Nucleus accumbens (tissue), 56 donors: ENCODE measurements at places on chromosomes 7 and 10.

- DNase-seq = no peak
Measured at GRCh38 chr7:95427914-95428516, 6.8 kb downstream of the PON2 start.

- DNase-seq = no peak
Measured at GRCh38 chr10:91206837-91207474, 13.5 kb upstream of the PCGF5 start.

DNA sequence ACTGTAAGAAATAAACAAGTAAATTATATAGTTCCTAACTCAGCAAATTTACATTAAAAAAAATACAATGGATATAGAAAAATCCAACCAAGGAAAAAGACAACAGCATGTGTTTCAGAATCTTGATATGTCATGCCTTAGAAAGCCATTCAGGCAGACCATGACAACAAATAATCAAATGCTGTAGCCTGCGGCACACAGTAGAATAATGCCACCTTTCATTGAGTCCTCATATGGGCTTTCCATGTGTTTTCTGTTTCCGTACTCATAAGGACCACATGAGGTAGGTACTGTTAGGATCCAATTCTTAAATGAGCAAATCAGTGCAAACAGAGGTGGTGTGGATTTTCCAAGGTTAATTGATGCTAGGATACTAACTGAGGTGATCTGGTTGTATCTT, 138.6 kb downstream of the CUBN start:
- no peak for DNase-seq

DNA sequence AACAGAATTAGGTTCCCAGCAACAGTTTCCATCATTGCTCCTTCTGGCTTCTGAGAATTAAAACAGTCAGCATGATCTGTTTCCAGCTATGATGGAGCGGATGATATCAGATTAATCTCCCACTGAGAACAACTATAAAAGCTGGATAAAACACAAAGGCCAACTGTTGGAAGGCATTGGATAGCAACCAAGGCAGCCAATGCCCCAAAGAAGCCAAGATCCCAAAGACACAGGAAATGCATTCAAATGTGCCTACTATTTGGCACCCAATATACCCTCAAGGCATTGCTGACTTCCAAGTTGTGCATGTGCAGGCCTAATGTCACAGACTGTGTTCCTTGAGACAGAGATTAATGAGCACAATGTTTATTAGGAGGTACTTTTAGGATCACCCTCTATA, 259.3 kb downstream of the ARHGAP12 start:
- DNase-seq = no peak

DNA sequence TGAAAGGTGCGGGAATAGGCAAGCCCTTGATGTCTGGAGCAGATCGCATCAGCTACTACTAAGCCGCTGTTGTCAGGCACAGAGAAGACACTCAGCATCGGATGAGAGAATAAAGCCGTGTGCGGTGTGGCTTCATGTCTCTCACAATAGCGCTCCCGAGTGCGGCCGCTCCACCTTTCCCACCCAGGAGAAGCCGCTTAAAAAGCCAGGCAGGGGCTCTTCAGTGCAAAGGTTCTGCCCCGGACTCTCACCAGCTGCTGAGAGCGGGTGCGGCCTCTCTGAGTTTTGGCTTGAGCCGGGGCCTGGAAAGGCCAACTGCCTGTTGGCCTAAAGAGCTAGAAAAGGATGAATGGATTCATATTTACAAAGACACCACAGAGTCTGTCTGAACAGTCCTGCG, 600.6 kb downstream of the DNAJB6 start:
- no peak for DNase-seq

DNA sequence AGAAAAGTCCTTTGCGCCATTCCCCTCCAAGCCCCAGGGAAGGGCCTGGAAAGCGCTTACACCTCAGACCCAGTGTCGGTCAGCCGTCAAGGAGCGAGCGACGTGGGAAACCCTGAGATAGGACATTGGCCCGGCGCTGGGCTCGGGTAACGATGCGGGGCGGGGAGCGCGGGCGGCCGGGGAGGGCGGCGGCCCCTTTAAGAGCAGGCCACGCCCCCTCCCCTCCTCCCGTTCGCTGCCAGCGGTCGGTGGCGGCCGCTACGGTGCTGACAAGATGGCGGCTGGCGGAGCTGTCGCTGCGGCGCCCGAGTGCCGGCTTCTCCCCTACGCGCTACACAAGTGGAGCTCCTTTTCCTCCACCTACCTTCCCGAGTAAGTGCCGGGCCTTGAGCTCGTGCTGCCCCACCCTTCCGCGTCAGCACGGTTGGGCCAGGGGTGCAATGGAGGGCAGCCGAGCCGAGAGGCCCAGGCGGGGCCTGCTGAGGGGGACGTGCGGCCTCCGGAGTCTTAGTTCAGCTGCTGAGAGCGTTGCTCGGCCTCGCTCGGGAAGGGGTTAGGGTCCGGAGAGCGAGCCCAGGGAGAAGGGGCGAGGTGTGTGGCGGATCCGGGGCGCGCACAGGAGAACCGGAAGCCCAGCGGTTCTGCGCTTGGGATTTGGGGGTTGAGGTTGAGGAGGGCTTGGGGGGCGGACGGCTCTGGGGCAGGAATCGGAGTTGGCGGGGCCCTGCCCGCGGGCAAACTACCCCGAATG, at the start of gene MKLN1:
TSS of gene MKLN1 (plus strand) at position 251 of the 751 bp plus-strand sequence. CDS start at position 275, 24 bp downstream.
- DNase-seq = peak; percentile 80

GRCh38 chr10:128850647-128851046, 616.4 kb upstream of the MGMT start:
- DNase-seq = no peak
